Right renal pelvis (tissue), 4 donors: ENCODE measurements at places on chromosomes 4 and X. TPM values are rescaled to one million over a fixed set of nuclear protein-coding genes. Genes with fewer than 3 reads are reported as not detected.

RENBP gene
- polyA plus RNA-seq: 16.6 TPM

PCDH18 gene
- polyA plus RNA-seq: 138 TPM

ARHGAP24 gene
- 121 TPM for polyA plus RNA-seq

TMSB15A gene
- 73.8 TPM for polyA plus RNA-seq

FAM50A gene
- 49.9 TPM for polyA plus RNA-seq

PAGE2B gene
- polyA plus RNA-seq: not detected

GPR50 gene
- 0.08 TPM for polyA plus RNA-seq

LRCH2 gene
- polyA plus RNA-seq: 14.8 TPM

DNA sequence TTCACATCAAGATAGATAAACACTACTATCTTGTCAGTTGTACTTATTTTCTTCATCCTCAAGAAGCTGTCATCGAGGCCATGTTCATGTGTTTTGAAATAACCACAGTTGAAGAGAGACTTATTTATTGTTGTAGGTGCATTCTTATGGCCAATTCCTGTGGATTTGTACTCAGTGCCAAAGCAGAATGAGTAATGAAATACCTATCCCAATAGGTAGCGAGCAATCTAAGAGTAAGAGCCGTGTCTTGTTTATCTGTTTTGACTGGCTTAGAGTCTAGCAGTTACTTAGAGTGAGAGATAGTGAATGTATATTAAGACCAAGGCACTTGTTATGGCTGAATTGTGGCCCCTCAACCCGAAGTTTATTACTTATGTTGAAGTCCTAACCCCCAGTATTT is 631.0 kb upstream of the SPANXN1 start:
- DNase-seq: no peak

GRCh38 chrX:79081895-79082512 is 62.5 kb upstream of the GPR174 start:
- DNase-seq: no peak

DNA sequence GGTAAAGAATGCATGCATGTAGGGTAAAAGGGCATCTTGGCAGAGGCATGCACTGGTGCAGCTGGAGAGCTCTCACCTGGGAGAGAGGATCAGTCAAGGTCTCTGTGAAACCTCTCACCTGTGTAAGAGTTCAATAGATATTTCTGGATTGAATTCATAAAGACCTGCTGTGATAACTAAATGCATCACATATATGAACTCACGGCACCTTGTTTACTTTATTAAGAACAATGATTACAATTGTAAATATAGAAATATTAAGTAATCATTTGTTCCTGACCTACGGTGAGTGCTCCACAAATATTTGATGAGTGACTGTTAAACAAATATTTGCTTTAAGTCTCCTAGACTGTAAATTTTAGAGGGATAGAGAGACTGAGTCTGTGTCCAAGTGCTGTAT is 85.9 kb upstream of the PAQR3 start:
- no peak for DNase-seq

- no peak for DNase-seq
These were observed 43.6 kb upstream of the IL1RAPL2 start for GRCh38 chrX:104522386-104522785.

DNA sequence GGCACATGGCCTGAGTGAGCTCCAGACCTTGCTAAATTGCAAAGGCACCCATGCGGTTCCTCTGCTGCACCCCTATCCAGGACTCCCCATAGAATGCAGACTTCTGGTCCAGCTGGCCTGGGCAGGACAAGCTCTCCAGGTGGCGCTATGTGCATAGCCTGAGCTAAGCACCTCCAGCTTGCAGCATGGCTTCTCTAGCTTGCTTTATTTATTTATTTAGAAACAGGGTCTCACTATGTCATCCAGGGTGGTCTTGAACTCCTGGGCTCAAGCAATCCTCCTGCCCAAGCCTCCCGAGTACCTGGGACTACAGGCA is 5.5 kb upstream of the WFS1 start:
- DNase-seq: no peak

DNA sequence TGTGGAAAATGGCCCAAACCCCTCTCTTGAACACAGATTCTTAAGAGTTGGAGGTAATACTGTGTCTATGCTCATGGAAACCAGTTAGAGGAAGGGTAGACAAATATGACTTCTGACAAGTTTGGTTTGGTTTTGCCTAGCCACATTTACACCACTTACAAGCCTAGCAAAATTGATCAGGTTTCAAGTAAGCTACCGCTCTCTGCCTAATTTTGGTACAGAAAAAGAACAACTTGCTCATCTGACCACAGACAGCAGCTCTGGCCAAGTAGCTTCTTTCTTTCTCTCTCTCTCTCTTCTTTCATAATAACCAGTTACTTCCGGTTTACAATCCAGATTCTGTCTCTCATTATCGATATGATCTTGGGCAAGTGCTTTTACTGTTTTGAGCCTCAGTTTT is 260.0 kb downstream of the GLUD2 start:
- no peak for DNase-seq

GRCh38 chr4:140189805-140190204 is 35.8 kb upstream of the MAML3 start:
- no peak for DNase-seq

GRCh38 chr4:114807759-114808404 is 209.3 kb downstream of the UGT8 start:
- no peak for DNase-seq

DNA sequence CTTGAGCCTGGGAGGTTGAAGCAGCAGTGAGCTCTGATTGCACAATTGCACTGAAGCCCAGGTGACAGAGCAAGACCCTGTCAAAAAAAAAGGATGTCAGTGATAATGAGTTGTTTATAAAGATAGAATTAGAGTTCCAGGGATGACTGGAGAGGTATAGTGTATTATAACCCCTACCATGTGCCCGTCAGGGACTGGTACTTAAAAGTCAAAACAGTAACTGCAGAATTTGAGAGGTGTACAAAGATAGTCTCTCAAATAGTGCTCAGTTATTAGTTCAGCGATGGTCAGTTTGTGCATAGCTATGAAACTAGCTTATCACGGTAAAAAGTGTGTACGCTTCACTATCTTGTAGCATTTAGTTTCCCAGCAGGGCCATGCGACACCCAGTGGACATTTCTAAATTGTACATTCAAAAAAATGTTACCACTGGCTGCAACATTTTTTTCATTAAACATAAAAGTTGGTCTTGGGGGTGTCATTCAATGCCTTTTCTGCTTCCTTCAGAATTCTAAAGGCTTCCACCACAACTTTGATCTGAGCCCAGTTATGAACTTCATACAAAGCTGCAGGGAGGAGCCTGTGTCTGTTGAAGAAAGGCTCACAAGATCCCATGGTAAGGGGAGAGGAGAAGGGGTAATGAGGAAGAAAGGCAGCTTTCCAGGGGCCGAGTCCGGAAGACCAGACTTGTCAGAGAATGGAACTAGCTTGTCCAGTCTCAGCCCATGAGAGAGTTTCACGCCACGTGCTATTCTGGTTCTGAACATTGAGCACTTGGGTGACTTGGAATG is 9.2 kb upstream of the GYG2 start:
- DNase-seq: no peak

GRCh38 chrX:14027511-14028019 is 2.1 kb downstream of the GEMIN8 start:
- DNase-seq: no peak

DNA sequence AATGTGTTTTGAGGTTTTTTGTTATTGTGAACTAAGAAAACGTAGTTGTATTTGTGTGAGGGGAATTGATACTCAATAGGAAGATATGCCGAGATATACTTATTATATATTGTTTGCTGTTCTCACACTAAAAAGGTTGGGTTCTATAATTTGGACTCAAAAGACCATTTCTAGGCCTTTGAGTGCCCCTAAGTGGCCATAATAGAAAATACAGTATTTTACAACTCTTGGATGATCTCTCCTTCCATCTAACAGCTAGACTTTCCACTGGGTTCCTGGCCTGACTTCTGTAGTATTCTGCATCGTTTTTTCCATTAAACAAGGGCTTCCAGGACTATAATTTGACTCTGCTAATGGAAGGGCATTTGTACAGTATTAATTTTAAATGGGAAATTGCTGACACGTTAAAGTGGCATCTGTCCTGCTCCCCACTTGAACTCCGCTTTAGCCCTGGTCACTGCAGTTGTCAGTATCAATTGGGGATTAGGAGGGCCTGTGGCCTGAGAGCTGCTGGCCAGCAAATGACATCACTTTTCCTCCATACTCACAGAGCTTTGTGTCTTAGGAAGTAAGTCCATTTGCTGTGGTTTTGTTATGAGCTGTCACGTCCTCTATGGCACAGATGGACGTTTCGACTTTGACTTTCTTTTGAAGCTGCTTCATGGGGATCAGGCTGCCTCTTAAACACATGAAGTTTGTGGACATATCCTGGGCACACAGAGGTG is 176.9 kb downstream of the SLIT2 start:
- DNase-seq: no peak

DNA sequence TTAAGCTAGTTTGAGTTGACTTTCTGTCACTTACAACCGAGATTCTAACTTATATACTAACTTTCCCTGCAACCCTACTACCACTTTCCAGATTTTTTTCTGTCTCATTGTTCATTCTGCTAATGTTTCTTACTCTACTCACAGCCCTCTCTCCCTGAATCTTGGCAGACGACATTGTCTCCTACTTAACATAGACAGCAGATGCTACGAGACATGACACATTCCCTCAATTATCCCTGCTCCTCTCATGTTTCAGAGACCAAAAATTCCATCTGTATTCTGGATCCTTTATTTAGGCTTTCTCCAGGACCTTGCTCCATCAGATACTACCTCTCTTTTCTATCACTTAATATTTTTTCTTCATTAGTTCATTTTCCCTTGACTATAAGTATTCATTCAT is 379.1 kb upstream of the TEX13C start:
- DNase-seq: no peak

DNA sequence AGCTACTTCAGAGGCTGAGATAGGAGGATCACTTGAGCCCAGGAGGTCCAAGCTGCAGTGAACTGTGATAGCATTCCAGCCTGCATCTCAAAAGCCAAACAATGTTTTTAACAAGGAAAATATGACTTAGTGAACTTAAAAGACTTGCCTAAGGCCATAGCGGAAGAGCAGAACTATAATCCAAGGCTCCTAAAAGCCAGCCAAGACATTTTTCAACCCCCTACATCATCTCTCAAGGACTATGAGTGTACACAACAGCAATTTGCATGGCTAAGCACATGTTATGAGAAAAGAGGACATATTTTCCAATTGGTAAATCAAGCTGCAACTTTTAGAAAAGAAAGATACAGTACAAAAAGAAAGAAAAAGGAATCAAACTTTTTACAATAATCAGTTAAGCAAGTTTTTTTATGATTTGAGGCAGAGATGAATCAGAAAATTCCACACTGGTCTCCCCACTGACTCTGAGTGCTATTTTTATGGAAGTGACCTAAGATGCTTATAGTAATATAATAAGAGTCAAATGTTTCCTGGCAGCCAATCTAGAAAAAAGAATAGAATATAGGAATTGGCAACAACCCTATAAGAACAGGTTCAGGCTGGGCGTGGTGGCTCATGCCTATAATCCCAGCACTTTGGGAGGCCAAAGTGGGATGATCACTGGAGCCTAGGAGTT is 9.8 kb upstream of the ACOT9 start:
- no peak for DNase-seq

GRCh38 chr4:2722033-2722432 is 34.1 kb downstream of the TNIP2 start:
- no peak for DNase-seq

- DNase-seq: no peak
These were observed 43.7 kb downstream of the SULT1E1 start for GRCh38 chr4:69816236-69816635.

DNA sequence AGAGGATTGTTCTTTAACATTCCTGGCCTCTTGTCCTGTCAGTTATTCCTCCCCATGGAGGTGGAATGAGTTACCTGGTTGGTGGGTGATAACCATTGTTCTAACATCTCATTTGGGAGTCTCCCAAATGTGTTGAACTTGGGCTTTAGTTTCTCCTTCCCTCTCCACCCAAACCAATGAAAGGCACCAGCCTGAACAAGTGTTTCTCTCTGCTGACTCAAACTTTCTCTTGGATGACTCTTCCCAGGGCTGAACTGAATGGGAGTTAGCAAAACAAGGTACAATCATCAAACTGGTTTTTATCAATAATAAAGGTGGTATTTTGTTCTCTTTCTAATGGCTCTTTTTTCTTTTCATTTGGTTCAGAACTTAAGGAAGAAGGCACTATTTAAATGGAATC is 2.7 kb downstream of the DYNLT3 start:
- no peak for DNase-seq

DNA sequence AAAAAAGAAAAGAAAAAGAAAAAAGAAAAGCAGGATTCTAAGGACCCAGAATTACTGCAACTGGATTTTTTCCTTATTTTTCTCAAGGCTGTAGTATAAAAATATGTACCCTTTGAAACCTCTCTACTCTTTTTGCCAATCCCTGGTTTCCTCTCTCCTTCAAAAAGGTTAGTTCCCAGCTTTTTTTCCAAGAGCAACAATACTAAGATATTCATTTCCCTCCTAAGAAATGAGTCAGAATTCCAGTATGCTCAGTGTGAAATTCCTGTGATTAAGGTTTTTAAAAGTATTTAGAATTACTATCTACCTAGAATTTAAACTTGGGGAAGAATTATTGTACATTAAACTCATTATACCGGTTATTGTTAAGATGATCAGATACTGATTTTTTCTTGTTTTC is 22.0 kb downstream of the SMIM14 start:
- DNase-seq: no peak

GRCh38 chr4:56654238-56654632 is 26.9 kb downstream of the HOPX start:
- no peak for DNase-seq

DNA sequence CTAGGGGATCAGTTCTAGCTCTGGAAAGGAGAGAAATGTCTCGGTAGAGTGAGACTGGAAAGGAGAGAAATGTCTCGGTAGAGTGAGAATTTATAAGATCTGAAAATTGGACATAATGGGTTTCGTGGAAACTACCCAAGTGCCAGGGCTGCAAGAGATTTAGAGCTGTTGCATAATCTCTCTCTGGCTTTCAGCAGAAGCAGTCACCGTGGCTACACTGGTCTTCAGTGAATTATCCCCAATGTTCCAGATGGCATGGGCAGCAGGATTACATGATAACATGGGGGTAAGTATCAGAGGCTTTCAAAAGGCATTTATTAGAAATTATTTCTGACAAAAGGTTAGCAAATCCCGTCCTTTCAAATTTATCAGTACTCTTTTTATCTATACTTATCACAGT is 435.5 kb downstream of the NKX6-1 start:
- no peak for DNase-seq

DNA sequence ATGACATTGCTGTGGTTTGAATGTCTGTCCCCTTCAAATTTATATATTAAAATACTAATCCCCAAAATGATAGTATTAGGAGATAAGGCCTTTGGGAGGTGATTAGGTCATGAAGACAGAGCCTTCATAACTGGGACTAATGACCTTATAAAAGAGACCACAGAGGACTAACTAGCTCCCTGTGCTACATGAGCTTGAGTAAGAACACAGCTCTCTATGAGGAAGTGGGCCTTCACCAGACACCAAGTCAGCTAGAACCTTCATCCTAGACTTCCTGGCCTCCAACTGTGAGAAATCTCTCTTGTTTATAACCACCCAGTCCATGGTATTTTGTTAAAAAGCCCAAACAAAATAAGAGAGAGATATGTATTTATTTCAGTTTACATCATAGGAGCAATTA is 242.2 kb upstream of the CTSO start:
- no peak for DNase-seq
